ENCODE measurements at places on chromosomes 12 and 14.

GRCh38 chr12:99137124-99137855 lies 492.2 kb downstream of the APAF1 start:
- DNase-seq, result no peak

GRCh38 chr14:57245941-57246340 lies 22.8 kb downstream of the EXOC5 start:
- DNase-seq, result no peak

GRCh38 chr14:21334202-21334906 lies 49.5 kb downstream of the SUPT16H start:
- DNase-seq, result no peak

- no peak for DNase-seq
Measured at GRCh38 chr14:100084591-100084990, 19.4 kb downstream of the EVL start.

GRCh38 chr12:76417116-76417515 lies 68.9 kb upstream of the BBS10 start:
- DNase-seq, result no peak

DNA sequence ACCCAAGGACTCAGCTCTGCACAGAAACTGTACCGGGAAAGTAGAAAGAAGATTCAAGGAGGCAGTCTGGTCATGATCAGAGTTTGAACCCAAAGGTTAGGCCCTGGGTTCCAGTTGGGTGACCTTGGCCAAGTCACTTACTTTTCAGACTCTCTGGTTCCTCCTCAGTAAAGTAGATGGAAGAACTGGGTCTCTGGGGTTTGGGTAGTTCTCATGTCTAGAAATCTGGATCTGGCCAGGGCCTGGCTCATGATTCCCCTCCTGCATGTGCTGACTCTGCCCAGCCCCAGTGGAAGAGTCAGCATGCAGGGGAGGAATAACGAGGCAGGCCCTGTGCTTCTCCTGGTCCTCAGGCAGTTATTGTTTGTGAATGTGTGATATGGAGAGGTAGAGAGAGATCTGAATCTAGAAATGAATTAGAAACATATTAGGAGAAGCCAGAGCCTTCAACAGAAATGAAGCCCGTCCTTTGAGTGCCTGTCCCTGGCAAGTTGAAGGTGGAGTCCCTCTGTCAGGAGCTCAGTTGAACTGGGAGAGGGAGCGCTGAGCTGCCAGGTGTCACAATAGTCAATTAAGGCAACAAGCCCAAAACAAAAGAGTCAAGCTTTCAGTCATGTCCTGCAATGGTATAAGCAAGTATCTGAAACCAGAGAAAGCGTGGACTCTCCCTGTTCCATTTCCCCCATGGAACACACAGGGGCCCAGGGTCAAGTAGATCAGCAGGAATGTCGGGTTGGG lies 131.3 kb upstream of the HIF1A start:
- no peak for DNase-seq

GRCh38 chr12:43098071-43098470 lies 453.9 kb downstream of the ADAMTS20 start:
- DNase-seq, result no peak

DNA sequence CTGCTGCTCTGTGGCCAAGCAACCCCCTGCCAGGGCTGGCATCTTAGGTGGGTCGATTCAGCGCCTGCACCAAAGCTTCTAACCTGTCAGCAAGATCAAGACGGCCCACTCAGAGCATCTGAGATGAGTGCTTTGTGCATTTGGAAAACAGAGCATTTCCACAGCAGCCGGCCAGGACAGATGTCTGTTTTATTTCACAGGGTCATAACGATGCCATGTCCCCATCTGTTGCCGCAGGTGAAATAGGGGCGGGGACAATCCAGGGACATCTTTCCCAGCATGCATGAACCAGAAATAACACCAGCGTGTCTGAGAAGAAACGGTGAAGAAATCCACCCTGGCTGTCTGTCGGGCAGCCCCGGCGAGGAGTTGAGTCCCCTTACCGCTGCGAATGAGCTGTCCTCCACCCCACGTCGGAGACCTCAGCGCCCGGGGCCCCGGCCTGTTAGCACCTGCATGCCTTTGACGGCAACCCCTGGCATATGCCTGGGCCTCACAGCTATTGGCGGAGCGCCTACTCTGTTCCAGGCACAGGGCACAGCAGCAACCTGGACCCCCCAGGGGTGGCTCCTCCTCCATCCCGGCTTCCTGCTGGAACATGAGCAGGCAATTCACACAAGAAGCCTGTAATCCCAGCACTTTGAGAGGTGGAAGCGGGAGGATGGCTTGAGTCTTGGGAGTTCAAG lies 30.6 kb upstream of the ULK1 start:
- DNase-seq, result peak; percentile 44

DNA sequence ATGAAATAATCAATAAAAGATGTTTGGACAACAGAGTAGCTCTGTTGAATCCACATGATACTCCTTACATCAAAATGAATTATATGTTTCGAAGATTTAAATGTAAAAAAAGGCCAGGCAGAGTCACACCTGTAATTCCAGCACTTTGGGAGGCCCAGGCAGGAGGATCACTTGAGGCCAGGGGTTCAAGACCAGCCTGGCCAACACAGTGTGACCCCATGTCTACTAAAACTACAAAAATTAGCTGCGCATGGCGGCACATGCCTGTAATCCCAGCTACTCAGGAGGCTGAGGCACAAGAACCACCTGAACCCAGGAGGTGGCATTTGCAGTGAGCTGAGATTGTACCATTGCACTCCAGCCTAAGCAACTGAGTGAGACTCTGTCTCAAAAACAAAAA lies 14.8 kb downstream of the CEP290 start:
- no peak for DNase-seq
